Cerebellar cortex (tissue), 1 donor: ENCODE measurements at places on chromosomes 3 and 15.

GRCh38 chr3:109346770-109347295, 9.5 kb upstream of the DPPA4 start:
- DNase-seq, result no peak

DNA sequence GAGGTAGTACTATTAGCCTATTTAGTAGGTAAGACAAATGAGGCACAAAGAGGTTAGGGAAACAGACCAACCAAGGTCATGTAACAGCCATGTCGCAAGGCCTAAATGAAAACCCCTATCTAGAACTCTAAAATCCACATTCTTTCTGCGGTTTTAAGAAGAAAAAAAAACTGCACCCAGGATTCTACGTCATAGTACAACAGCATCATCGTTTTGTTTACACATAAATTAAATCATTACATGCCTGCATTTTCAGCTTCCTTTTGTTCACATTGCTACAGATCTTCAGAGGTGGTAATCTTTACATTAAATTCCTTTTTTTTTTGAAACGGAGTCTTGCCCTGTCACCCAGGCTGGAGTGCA, 548 bp upstream of the PSMD6 start:
- no peak for DNase-seq

GRCh38 chr3:193872265-193872753, 263.6 kb upstream of the HES1 start:
- no peak for DNase-seq

DNA sequence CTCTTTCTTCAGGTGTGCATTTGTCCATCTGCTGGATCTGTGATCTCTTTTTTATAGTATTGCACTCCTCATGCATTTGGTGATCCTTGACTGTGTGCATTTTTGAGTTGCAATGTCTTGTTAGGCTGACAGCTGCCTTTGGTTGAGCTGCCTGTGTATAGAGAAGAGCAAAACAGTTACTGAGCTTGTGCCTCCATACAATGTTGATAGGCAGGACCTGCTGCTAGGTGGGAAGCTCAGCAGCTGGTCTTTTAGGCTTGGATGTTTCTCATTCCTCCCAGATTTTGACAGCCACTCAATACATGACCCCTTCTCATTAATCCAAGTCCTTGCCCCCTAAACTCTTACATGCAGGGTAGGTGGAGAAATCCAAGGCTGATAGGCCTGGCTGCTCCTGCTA, 74.8 kb upstream of the PIAS1 start:
- no peak for DNase-seq

GRCh38 chr3:105233010-105233409, 133.7 kb upstream of the ALCAM start:
- DNase-seq, result no peak

DNA sequence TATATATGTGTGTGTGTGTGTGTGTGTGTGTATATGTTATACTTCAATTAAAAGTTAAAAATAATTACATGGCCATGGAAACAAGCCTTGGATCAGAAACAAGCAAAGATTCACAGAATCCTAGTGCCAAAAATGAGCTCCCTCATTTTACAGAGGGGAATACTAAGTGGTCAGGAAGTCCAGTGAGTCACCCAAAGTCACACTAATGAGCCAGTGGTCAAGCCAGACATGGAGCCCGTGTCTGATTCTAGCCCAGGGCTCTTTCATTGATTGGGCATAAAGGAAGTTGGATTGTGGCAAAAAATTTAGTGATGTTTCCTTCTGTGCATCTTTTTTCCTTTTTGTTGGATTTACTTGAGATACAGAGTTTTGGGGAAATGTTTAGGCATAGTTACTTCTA, 152.5 kb upstream of the NPHP3 start:
- no peak for DNase-seq

DNA sequence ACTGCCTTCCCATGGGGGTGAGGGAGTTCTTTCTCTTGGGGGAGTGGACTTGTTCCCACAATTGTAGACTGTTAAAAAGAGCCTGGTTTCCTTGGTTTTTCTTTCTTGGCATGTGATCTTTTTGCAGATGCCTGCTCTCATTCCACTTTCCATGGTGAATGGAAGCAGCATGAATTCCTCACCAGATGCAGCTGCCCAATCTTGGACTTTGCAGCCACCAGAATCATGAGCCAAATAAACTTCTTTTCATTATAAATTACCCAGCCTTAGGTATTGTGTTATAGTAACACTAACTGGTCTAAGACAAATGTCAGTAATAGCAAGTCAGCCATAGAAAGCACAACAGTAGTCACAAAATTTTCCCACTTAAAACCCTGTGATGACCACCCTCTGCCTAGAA, 260.5 kb upstream of the THBS1 start:
- no peak for DNase-seq

DNA sequence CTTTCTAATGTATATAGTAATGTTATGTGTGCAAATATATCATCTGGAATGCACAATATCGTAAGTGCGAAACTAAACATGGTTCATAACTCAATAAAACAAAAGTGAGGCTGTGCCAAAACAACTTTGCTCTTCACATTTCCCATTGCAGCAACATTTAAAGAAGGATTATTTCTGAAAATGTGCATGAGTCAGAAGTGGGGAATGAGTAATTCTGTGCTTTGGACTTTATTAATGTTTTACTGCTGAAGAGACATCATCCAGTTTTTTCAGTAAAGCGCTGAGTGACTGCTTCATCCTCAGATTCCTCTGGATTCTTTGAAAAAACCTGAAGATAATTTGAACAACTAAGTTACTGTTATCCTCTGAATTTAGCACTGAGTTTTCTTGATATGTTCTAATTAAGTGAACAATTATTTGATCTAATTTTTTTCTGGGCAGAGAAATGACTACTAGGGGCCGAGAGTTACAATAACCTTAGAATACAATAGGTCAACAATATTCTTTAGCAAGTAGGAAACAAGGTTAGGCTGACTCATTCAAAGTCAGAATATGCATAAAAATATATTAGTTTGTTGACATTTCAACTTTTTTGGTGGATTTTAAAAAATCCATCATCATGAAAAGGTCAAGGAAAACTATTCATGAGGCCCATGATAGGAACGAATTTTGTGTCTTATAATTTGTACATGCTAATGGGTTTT, 20.0 kb upstream of the PLCL2 start:
- no peak for DNase-seq

- DNase-seq, result no peak
Observed at GRCh38 chr3:112908252-112908651, 61.6 kb upstream of the CD200R1L start.

DNA sequence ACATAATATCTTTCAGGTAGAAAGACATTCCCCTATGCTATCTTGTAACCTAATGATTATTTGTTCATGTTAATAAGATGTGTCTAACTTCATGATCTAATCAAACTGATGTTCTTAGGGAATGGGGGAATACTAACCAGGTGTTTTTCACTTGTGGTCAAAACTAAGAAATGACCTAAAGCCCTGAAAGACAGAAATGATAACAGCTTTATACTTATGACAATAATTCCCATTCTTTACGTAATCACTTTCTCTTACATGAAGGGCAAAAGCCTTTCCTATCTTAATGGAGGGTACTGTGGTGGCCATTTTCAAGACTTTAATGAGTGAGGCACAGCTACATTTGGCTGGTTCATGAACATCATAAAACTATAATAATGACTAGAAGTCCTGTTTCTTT, 33.9 kb upstream of the MEIS2 start:
- DNase-seq, result no peak

- DNase-seq, result no peak
Observed at GRCh38 chr15:51969728-51970127, 1.9 kb downstream of the LEO1 start.
